ENCODE measurements at places on chromosomes 2 and 18. TPM values are rescaled to one million over a fixed set of nuclear protein-coding genes. Genes with fewer than 3 reads are reported as not detected.

GRCh38 chr2:75079575-75079974 is 119.7 kb downstream of the TACR1 start:
- no peak for DNase-seq

DNA sequence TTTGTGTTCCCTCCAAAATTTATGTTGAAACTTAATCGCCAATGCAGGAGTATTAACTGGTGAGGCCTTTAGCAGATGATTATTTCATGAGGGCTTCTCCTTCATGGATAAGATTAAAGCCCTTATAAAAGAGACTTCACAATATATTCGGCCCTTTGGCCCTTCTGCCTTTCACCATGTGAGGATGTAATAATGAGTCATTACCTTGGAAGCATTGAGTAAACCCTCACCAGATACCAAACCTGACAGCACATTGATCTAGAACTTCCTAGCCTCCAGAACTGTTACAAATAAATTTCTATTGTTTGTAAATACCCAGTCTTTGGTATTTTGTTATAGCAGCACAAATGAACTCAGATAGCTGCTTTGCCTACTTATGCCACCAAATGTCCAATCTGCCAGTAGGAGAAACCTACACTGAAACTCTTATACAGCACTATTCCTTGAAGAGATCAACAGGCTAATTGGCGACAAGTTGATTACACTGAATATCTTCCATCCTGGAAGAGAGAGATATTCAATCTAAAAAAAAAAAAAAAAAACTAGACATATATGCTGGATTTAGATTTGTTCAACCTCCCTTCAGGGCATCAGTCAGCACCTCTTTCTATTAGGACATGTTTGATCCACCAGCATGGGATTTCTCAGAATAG is 125.9 kb upstream of the COL5A2 start:
- DNase-seq, result no peak

- DNase-seq, result no peak
Measured at GRCh38 chr2:75607988-75608683, 38.4 kb upstream of the MRPL19 start.

DNA sequence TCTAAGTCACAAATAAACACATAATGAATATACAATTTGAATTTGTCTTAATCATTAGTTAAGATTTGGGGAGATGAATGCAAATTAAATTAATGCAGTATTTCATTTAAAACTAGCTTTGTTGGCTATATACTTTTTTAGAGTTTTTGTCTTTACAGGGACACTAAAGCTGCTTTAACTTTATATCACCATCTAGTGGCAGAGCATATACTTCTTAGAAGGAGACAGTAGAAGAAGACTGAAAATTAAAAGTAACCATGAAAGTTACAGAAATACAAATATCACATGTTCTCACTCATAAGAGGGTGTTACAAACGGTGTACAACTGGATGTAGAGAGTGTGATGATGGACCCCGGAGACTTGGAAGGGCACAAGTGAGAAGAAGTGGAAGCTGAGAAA is 268.3 kb upstream of the NETO1 start:
- no peak for DNase-seq

GRCh38 chr2:69940691-69941090 is 20.7 kb downstream of the ASPRV1 start:
- no peak for DNase-seq

ZNF236 gene
- 22.5 TPM for total RNA-seq

DNA sequence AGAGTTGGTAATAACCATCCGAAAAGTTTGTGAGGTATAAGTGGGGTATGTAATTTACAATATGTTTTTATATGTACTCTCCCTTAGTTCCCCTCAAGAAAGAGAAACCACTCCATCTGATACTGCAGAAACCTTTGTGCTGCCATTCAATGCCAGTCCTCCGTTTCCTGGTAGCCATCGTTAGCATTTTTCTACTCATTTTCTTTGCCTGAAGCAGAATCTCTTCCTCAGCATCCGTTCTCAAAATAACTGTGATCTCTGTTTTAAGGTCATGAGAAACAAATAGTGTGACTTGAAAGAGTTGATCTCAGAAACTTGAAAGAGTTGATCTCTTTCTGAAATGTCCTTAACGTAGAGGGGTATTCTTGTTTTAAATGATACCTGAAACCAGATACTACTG is 996 bp downstream of the PTCD3 start:
- no peak for DNase-seq

DNA sequence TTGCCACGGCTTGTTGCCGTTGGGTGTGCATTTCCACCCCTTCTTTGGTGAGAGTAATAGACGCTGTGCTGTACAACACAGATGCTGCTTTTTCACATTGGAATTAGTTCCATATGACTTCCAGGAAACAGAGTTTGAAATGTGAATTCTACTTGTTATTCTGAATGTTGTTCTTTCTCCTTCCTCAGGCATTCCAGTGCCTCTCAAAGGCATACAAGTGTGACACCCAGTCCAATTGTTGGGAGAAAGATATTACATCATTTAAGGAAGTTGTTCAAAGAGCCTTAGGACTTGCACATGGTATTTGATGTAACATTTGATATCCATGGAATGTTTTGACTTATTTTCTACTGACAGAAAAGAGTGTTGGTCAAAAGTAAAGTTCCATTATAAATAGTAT is 134.4 kb upstream of the LTBP1 start:
- no peak for DNase-seq

DNA sequence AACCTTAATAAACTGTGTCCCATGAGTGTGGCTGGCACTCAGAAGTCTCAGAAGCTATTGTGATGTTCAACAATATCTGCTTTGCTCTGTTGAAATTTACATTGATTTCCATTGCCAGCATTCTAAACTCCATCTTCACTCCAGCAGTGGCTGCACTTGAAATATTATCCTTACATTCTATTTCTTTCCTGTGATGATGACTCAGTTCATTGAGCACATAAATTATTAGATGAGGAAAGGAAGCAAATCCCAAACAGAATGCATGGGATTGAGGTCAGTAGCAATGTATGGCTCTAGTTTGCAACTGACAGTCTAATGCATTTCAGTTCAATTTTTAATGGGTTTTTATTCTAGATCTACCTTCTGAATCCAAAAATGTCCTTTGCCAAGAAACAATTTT is 92.4 kb upstream of the TTN start:
- no peak for DNase-seq

FBXO15 gene
- 1.8 TPM for total RNA-seq

NXPH2 gene
- not detected for total RNA-seq

DNA sequence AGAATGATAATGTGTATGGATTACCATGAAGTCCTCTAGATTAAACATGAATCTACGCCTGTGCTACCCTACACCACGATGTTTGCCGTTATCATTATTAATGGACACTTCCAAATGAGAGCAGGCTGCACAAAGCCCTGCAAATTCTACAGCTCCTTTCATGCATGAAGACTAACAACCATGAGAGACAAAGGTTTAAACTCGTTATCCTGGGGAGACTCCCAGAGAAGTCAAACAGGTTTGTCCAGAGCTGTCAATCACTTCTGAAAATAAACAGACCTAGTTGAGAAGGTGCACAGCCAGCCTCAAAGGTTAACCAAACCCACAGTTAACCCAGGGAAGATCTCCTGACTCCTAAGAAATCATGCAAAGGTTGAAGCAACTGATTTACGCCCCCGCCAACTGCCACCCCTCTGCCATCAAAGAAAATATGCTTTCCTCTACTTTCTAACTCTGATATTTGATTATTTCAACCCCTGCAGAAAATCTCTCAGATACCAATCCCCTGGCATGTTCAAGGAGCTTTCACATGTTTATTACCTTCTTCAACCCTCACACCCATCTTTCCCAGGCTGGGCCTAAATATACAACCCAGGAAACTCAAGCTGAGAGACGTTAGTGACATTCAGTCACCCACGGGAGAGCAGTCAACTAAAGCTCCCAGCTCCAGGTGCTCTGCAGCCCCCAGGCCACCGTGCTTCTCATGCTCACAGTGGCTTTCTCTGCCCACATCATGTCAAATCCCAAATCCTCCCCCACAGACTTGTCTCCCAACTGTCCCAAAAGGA is 35.9 kb downstream of the MYO5B start:
- DNase-seq, result no peak

DNA sequence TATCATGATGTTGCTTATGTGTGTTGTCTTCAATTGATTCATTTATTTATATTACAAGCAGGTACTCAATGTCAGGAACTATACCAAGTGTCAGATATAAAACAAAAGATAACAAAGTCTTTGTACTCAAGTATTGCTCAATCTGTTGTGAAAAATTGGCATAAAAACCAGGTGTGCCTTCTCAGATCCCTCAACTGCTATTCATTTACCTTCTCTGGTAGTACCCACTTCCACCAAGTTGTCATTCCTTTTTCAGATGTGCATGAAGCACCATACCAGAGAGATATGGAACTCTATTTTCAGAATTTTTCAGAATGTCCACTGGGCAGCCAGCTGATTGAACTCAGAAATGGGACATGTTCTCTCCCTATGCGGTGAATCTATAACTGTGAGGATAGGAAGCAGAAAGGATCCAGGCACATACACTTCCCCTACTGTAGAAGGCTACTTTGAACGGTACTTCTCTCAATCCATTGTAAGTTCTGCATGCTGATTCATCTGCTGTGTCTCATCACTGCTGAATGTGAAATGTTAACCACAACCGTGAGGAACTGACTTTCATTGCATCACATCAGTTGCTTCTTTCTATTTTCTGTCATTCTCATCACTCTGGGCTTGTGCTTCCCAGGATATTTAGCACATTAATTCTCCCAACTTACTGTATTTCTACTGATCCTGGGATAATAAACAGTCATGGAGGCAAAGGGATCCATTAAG is 1621.3 kb downstream of the SUCLG1 start:
- DNase-seq, result no peak

- no peak for DNase-seq
Measured at GRCh38 chr2:120189189-120189588, 34.0 kb downstream of the TMEM185B start.
